Activated CD4-positive, CD25-positive, alpha-beta regulatory T cell treated with anti-CD3 and anti-CD28 coated beads, Interleukin-2, amount 50 U/mL, for 24 hours (primary cell): ENCODE measurements at places on chromosomes 6 and 20.

- ATAC-seq, result peak; percentile 89
Measured at GRCh38 chr6:159061805-159062563, 17.2 kb upstream of the TAGAP start.

DNA sequence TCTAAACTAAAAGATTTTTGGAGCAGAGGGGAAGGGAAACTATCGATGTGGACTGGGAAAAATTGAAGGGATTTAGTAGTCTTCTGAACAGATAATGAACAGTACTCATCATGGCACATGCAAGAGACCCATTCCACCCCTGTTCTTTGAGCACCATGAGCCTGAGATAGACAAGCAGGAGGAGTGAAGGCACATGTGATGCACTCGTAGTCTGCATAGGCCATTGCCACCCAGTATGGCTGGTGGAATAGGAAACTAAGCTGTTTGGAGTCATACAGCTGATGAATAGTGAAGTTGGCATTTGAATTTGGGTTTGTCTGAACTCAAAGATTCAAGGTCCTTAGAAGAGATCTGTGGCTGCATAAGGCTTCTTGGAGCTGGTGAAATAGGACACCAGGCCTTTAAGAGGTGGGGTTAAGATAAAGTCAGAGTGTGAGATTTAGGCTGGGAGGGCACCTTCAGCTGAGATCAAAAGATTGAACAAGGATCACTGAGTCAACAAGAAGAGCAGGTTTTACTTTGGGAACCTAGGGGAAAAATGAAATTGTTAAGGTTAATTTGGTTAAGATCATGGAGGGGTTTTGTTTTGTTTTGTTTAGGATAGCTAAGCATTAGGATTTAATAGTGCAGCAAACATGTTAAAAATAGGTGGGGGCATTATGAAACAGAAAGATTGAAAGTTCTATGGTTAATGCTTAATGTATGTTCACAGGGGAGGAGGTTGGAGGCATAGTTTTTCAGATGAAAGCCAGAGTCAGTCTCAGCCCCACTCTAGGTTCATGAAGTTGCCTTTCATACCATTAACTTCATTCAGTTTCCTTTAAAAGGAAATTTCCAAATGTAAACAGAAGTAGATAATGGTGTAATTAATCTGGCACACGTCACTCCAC, 148.8 kb downstream of the ARID1B start:
- no peak for ATAC-seq

GRCh38 chr20:61832181-61832580, 233.5 kb downstream of the TAF4 start:
- no peak for ATAC-seq

GRCh38 chr6:20711518-20711917, 177.3 kb downstream of the CDKAL1 start:
- ATAC-seq, result no peak

DNA sequence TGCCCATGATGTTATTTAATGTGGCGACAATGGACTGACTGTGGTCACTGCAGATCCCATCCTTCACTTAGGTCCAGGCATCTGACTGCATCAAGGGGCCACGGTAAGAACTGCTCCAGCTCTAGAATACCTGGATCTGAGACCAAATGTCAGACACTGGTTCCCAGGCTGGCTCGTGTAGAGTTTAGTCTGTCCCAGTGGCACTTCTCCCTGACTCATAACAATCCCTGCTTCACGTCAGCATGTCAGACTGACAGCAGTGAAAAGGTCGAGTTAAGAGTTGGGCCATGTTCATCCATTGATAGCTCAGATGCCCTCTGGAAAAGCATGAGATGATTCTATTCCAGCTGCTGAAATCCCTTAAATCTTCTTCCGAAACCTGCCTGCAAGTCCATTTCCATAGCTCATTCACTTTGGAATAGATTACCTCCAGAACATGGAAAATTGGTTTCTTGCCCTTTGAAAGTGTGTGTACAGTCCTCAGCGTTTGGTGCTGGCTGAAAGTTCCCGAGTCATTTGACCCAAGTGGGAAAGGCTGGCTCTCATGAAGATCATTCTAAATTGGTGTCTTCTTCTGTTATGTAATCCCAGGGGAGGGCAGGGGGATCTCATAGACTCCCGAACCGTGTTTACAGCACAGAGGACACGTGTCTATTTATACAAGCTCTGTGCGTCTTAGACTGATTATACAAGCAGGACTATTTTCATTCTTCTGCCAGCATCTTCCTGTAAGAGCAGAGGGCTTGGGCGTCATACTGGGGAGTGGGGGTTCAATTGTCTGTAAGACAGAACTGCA, 160.8 kb downstream of the ZDHHC14 start:
- no peak for ATAC-seq

GRCh38 chr6:9095137-9095536, 659.8 kb upstream of the SLC35B3 start:
- ATAC-seq, result no peak

- no peak for ATAC-seq
Measured at GRCh38 chr6:147563472-147563871, 55.0 kb downstream of the SAMD5 start.

DNA sequence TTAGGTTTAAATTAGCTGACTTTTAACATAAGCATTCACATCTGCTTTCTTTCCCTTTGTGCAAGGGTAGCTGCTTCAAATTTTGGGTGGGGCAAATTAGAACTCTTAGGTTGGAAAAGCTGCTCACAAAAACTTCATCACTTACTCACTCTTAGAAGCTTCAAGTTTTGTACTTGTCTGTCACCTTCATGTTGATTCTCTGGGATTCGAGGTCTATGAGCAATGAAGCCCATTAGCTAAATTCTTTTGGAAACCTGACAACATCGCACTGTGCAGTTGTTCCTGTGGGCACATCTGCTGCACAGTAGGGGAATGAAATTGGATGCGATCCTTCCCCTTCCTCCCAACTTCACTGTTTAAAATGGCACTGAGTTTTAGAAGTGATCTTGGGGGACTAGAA, 156.1 kb downstream of the UBE3D start:
- ATAC-seq, result no peak

- ATAC-seq, result no peak
Measured at GRCh38 chr6:28531479-28532128, 5.9 kb downstream of the GPX5 start.

DNA sequence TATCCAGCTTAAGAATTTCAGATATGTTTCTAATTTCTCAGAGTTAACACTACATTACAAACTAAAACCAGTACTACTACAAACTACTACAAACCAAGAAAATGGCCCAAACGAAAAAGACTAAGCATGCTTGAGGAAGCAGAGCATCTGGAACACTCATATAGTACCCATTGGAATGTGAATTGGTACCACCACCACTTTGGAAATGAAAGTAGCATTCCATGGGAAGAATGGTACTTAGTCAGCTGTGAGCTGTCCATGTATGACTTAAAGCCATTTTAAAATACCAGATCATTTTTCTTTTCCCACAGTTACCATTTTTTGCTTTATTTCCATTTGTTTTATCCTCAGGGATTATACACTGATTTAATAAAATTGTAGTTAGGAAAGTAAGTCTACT, 30.5 kb downstream of the FBXO9 start:
- no peak for ATAC-seq

GRCh38 chr20:37598575-37599342, 71.1 kb upstream of the BLCAP start:
- ATAC-seq, result no peak

DNA sequence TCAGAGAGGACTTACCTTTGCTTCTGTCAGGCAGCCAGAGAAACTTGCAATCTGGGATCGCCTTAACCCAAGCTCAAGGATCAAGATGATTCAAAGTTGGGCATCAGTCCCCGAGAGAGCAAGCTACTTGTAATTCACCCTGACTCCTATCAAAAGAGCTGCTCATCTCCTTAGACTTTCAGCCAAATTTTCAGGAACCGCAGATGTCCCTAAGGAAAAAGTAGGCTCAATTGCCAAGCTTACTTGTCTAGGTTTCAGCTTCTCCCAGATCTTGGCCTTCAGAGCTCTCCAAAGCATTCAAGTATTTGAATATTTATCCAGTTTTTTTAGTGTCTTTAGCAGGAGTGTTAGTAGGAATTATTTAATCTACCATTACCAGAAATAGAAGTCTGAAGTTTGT, 434.1 kb upstream of the MMS22L start:
- no peak for ATAC-seq

- ATAC-seq, result no peak
Measured at GRCh38 chr20:13340088-13340487, 119.0 kb downstream of the ISM1 start.

GRCh38 chr20:51012357-51012756, 10.6 kb downstream of the KCNG1 start:
- ATAC-seq, result no peak

DNA sequence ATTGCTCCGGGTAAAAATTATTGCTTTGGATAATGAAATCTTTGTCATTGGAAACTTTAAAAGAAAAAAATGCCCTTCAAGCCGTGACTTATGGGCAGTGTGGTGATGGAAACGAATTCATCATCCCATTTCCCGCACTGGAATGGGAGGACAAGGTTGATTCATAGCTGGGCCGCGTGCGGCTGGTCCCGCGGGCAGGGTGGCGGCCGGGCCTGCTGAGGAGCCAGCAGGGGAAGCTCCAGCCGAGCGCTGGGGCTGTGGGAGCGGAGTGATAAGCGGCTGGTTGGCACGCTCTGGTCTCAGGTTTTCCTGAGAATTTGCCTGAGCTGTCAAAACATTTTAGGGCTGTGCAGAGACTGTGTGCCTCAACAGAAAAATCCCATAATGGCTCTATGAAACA, 351.7 kb downstream of the CDC5L start:
- ATAC-seq, result no peak

DNA sequence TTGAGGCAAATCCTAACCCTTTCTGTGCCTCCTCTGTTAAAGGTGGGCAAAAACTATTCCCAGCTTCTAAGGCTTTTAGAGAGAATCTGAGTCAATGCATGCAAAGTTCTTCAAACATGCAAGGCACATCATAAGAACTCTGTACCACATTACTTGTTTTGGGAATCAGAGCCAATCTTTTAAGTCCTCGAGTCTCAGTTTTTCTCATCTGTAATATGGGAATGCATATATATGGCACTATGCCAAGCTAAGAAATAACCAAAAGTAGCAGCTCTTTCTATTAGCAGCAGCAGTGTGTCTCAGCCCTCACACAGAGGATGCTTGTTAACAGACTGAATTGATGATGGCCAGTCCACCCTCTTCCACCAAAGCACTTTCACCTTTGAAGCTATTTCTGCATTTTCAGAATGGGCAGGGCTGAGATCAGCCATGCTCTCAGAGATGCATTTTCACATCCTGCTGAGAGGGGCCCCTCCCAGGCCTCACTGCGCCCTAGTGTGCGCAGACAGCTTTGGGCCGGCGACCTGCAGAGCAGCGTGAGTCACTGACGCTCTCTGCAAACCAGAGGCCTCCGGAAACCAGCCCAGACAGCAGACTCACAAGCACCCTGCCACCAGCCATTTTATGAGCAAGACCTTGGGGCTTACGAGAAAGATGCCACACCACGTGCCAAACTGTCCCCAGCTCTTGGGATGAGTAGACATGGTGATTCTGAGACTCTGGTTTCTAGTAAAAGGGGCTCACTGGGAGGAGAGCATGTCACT, 138.0 kb downstream of the NFATC2 start:
- peak; percentile 89 for ATAC-seq

DNA sequence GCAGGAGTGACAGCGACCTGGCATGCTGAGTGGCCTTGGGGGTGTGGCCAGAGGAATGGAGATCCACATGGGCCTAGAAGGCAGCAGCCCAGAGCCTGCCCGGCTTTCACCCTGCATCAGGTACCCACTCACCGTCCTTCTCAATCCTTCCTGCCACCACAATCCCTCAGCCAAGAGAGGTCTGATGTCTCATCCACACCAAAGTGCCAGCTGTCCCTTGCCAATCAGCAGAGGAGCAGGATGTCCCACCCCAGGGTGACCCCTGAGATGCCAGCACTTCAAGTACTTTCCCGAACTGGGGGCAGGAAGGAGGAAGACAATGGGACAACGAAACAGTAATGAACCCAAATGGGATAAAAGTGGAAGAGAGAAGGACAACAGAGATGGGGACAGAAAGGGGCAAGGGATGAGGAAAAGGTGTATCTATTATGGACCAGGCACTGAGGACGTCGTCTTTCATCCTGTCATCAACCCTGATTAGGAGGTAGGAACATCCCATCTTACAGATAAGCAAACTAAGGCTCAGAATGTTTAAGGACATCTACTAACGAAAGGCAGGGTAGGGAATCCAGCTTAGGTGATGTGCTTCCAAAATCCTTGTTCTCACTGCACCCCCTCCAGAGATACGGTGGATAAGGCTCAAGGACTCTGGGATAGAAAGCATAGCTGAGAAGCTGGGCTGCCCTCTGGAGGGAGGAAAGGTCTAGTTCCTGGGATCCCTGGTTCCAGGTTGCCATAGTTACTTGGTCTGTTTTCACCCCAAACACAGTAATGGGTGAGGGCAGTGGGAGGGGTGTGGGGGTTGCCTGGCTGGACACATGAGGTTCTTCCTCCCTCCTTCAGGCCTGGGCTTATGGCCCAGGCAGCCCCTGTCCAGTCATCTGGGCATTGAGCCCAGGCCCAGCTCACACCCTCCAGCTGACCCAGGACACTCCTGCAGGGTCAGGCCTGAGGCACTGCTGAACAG, 4.5 kb upstream of the TNXB start:
- ATAC-seq, result no peak

DNA sequence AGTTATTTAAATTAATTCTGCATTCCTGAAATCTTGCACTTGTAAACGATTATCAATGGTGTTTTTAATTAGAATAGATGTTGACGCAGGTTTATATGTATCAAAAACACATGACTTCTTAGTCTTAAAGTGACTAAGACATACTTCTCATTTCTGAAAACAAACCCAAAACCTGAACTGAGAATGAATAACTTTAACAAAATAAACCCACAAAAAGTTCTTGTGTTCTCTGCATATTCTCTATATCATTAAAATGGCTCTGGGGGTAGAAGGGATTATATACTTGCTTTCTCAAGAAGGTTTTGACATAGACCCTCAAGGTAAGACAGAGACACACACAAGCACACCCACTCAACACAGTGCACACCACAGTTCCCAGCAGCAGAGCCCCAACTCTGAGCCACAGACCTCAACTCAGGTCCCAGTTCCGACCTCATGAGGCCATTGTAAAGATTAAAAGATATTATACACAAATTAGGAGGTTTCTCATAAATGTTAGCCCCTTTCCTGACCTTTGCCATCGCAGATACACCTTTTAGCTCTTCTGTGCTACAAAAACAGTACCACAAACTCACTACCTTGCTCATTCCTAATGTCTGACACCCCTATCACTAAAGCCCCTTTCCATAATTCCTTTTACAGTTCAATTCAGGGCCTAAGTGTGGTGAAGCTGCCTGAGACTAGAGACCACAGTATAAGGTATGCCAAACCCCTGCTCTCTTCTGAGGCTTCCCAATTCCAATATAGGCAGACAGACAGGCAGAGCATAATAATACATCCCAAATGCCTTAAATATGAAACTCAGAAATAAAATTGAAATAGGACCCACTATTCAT, 267.8 kb downstream of the PTPRK start:
- peak; percentile 46 for ATAC-seq

GRCh38 chr6:128499079-128499731, 21.2 kb downstream of the PTPRK start:
- ATAC-seq, result no peak

DNA sequence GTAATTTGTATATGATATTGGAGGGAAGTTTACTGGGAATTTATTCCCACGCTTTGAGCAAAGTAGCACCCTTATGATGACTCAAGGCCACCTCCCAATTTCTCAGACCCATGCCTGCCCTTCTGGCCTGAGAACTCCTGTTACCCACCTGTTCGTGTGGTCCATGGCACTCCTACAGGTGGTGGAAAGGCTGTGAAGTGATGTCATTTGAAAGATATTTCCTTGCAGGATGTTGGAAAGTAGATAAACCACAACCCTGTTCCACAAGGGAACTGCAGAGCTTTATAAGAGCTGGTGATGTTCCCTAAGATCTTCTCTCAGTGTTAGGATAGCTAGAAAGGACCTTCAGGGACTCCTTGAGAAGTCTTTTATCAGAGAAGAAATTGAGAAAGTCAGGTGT, 70.5 kb downstream of the ADGRG6 start:
- no peak for ATAC-seq
